ENCODE measurements at places on chromosomes 6 and 20.

DNA sequence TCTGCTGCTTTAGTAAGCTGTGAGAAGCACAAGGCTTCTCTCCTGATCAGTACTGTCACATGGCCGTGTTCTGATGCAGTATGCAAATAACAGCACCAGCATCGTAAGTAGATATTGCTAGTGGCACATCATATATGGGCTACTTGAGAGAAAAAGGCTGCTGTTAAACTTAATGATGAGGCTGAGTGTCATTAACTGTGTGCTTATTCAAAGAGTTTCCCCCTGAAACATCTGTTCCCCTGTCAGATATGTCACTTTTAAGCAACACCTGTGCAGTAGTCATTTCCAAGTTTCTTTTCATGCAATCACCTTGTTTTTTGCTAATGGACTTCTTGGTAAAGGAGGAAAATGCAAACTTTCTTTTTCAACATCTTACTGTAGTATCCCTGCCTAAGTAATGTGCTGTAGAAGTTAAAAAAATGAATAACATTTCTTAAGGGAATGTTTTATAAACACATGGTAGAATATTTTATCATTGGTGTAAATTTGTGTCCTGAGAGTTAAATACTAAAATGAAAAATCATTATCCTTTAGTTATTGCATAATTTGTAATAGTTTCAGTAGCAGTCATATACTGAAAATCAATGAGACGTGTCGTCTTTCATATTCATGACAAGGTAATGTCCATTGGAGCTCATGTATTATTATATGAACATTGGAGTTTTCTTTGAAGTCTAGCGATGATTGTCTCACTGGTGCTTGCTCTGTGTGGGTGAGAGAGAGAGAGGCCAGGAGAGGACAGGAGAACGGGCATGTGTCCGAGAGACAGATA is 366.3 kb downstream of the CDKAL1 start:
- no peak for DNase-seq

GRCh38 chr6:23953976-23954375 is 172.0 kb upstream of the NRSN1 start:
- no peak for DNase-seq

DNA sequence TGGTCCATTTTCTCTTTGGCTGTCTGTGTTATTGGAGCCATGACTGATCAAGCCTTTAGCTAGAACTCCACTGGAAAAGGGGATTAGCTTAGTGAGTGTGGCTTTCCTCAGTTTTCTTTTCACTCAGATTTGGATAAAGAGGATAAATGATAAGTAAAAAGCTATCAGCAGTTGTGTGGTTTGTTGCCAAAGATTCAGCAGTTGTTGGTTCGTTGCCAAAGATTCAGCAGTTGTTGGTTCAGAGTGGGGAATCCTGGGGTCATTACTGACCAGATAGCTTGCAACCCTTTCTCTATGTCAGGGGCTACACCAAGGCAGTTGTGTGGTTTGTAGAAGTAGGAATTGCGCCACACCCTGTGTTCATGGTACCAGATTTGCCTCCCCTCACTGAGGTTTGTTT is 107.7 kb upstream of the SCP2D1 start:
- DNase-seq: no peak

DNA sequence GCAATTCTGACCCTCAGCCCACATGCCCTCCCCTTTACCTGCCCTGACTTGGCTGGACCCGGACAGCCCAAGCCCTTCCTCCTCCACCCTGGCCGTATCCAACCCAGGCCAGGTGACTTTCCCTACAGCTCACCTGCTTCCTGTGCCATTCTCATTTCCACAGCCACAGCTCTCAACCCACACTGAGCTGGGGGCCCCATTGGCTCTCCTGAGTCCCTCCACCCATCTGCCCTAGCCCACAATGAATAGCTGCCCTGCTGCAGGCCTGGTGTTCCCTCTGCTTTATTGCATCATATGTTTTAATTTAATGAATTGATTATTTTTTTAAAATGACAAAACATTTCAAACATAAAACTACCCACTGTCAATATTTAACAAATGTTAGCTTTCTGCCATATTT is 118.5 kb upstream of the BACH2 start:
- no peak for DNase-seq

DNA sequence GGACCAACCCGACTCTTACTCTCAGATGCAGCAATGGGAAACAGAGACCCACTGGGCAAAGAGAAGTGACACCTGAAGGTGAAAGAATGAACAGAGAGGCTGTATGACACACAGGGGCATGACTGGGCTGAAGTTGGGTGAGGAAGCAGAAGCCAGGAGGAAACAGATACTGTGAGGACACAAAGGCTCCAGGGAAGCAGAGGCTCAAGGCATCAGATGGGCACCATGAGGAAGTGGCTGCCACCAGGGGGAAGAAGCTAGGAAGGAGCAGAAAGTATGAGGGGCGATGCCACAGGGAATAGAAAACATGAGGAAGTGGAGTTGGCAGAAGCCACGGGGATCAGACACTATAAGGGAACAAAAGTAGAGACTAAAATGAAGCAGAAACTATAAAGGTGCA is 30.9 kb upstream of the OCSTAMP start:
- no peak for DNase-seq
